ENCODE measurements at places on chromosomes 11 and 22.
A peak's percentile ranks its signal among the peaks of the same experiment; 100 is the strongest.

GRCh38 chr11:13259374-13259773, 18.2 kb upstream of the BMAL1 start:
- DNase-seq: no peak

DNA sequence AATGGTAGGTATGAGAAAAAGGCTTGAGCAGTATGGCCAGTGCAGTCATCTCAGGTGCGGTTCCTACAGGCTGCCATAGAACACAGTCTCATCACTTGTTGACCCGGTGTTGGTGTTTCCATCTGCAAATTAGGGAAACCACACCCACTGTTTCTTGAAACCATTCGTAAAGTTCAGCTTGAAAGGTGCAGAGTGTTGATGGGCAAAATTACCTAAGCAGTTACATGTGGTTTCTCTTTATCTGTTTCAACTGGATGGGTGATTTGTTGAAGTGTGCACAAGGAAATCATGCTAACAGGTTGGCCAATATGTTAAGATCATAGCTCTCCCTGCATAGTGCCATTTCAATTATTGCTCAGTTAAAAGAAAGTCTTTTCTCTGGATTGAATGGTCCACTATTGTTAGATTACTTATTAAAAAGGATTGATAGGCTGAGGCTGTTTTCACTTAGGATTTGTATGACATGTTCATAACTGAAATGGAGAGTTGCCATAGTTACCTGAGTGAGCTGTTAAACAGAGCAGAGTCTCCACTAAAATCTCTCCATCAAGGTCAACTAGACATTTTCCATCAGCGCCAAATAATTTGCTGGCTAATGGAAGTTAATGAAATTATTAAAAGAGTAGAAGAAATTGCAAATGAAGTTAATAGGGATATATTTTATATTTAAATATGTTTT, 203.1 kb upstream of the MTMR2 start:
- no peak for DNase-seq

DNA sequence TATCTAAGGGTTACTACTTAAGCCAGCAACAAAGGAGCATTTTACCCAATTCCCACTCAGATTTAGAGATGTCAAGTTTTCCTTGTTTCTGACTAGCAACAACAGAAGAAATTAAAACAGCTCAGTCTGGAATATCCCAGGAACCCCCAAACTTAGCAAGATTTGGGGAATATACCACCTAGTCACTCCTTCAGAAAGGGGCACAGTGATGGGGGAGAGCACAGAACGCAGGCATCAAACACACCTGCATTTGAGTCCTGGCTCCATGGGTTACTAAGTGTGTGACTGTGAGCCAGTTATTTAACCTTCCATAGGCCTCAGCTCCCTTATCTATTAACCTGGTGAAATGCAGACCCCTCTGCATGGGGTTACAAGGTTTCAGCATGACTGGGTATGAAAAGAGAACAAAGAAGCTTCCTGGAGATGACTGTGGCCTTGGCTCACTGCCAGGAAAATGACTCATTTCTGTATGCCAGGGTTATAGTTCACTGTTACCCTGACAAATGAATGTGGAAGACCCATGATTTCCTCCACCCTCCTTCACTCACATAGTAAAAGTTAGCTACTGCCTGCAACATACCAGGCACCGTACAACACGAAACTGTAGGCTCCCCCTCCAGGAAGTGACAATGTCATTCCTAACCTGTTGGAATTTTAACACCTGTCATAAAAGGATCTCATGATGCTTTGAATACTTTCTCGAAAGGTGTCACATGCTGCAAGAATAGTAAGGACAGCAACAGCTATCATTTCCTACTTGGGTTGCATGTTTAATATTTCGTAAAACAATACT, 79.6 kb downstream of the ME3 start:
- no peak for DNase-seq

GRCh38 chr11:120386774-120387371, 50.7 kb downstream of the ARHGEF12 start:
- DNase-seq: no peak

DNA sequence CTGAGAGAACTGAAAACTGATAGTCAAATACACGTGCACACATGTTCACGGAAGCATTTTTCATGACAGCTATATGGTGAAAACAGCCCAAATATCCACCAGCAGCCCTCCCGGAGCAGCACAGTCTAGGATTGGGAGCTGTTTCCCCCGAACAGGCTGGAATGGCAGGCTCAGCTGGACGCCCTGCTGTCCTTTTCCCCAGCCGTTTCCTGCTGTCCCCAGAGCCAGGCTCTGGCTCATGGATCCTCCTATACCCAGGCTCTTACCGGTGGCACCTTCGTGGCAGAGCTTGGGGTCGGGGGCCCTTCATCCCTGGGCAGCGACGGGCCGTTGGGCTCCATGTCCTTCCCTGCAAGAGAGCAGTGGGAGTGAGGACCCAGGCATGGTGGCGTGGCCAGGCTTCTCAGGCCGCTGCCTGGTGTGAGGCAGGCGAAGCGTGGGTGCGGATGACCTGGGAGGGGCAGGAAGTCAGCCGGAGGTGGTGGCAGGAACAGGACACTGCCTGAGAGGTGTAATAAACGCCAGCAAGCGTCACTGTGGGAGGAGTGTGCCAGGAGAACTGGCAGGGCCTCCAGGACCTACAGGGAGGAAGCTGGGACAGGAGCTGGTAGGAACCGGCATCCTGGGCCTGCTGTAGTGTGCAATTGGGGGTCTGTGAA, 38.8 kb downstream of the OSBPL5 start:
- DNase-seq: no peak

DNA sequence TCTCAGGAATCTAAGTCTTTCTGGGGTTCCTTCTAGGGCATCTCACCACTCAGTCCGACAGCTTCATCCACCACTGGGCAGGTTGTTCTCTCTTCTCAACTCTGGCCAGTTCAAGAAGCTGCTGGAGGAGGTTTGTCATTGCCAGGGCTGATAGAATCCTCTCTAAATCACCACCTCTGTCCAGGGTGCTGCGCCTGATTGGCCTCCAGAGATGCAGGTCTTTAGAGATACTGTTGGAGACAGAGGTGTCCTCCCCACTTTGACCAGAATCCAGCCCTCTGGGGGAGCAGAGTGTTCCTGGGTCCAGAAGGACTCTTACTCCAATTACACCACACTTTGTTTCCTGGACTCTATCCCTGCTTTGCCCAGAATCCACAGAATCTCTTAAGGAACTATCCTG, 90.2 kb downstream of the NELL1 start:
- DNase-seq: no peak

DNA sequence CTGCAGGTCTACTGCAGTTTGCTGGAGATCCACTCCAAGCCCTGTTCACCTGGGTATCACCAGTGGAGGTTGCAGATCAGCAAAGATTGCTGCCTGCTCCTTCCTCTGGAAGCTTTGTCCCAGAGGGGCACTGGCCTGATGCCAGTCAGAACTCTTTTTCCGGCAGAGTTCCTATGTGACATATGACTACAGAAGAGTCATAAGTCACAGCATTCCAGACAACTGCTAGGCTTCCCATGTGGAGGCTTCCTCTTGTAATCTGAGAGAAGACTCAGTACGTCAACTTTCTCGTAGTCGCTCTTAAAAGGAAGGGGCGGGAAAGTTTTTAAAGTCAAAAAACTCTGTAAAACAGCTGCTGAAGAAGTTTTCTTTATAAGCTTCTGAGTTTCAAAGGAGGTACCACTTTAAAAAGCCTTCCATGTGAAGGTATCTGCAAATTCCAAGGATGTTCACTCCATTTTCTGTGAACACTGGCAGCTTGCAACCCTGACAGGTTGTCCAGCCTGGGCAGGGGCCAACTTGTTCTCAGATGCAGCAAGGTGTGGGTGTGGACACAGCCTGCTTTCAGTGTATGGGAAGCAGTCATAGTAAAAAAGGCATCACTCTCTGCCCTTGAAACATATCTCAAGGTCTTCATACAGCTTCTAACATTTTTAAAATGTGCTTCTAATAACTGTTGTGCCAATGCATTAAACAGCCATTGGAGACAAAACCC, 97.8 kb downstream of the ME3 start:
- DNase-seq: no peak

DNA sequence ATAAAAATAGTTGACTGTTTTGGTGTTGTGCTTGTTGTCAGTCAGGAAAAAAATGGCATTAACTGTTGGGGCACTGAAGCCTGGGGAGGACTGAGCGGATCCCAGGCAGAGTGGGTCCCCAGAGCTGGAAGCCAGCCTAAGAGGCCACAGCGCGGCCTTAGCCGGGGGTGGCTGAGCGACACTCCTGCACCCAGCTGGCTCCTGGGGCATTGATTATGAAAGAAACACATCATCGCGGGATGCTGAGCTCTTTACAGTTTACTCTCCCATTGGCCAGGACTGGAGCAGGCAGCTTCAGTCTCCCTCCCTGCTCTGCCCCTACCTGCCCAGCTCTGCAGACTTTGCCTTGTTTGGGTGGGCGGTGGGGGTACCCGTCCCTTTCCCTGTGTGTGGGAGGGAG, 121.5 kb downstream of the ST3GAL4 start:
- DNase-seq: no peak

- DNase-seq: peak; percentile 39
These were observed 167.2 kb downstream of the TRIM29 start for GRCh38 chr11:119970555-119971304.

- DNase-seq: no peak
These were observed 63.3 kb downstream of the ZC3H12C start for GRCh38 chr11:110156503-110156902.

DNA sequence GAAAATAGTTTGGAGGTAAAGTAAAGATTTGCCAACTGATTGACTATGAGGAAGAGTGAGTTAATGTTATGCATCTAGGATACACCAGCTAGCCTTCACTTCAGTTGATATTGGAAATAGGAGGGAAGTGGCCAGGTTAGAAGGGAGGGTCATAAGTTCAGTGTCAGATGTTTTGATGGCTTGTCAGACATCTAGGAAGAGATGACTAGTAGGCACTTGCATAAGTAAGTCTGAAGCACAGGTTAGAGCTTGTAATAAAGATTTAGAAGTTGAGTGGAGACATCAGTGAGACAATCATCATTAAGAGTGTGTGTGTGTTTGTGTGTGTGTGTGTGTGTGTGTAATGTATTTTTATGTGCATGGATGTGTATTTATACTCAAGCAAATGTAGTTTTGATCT, 146.1 kb downstream of the OR4C45 start:
- no peak for DNase-seq

DNA sequence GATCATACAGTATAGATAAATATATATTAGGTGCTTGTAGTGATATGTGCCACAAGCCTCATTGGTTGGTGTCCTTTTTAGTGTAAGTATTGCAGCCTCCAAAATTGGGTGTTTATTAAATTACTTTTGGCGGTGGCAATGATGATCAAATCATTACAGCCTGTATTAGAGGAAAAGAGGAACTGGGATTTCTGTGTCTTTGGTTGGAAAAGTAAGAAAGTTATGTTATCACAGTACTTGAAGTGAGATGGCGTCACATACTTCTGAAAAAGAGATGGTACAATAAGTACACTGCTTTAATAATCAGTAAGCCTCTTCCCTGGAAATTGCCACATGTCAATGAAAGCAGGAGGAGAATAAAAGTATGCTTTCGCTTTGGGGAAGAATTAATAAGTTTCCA, 523 bp upstream of the MPZL3 start:
- no peak for DNase-seq

GRCh38 chr11:882596-882995, 28.0 kb downstream of the CHID1 start:
- DNase-seq: no peak

- DNase-seq: peak; percentile 93
These were observed 42.6 kb upstream of the APOA1 start for GRCh38 chr11:116879800-116880625.

- no peak for DNase-seq
These were observed 26.4 kb downstream of the APOL3 start for GRCh38 chr22:36134182-36134581.

GRCh38 chr11:7955191-7955590, 10.1 kb downstream of the NLRP10 start:
- no peak for DNase-seq
